ENCODE measurements at places on chromosomes 4 and X.

GRCh38 chr4:11596989-11597388 lies 168.3 kb upstream of the HS3ST1 start:
- no peak for DNase-seq

- DNase-seq = no peak
Observed at GRCh38 chrX:150533863-150534262, 34.6 kb upstream of the MTM1 start.

DNA sequence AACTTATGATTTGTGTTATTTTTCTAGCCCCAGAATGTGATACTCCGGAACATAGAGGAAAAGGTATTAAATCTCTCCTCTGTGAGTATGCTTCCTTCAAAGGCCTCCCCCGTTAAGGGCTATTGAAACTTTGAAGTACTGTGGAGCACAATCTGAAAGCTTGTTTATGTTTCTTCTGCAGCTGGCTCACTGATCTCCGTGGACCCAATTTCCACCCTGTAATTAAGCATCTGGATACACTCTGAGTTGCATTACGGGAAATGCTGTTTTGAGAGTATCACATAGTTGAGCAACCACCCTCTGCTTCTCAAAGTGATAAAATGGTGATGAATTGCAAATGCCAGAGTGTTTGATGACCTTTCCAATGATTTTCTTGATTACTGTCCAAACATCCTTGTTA lies 296.8 kb upstream of the PABPC5 start:
- no peak for DNase-seq

GRCh38 chrX:154396973-154397887 lies 947 bp upstream of the RPL10 start:
- peak; percentile 68 for DNase-seq

DNA sequence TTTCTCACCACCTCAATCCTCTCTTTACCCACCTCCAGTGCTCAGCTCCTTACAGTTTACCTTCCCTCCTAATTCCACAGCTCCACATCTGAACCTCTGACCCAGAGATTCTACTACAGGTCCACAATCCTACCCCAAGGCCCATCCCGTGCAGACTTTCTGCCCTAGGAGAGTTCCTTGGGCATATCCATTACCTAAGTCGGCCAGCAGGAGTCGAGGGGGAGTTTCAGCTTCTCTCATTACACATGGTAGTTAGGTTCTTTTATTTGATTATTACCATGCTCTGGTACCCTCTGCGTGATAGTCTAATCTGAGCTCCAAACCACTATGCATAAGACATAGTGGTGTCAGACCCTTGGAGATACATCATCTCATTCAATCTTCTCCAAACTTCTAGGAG lies 117.9 kb downstream of the SH3RF1 start:
- DNase-seq = no peak
